ENCODE measurements at places on chromosomes 11 and 22. TPM values are rescaled to one million over a fixed set of nuclear protein-coding genes. Genes with fewer than 3 reads are reported as not detected.

The ISX gene
- not detected for polyA plus RNA-seq

GRCh38 chr11:134544095-134544815, 132.2 kb upstream of the B3GAT1 start:
- no peak for DNase-seq

The PHLDB1 gene
- 73.7 TPM for polyA plus RNA-seq

DNA sequence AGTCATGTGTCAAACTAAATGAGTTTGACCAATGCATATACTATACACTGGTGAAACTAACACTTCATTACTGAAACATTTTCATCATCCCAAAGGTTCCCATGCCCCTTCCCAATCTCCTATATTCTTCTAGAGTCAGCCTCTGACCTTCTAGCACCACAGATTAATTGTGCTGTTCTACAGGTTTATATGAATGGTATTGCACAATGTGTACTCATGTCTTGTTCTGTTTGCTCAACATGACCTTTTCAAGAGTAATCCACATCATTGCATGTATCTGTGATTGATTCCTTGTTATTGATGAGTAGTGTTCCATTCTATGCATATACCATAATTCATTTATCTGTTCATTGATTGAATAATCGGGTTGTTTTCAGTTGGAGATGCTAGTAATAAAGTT, 7.5 kb upstream of the OR8G1 start:
- no peak for DNase-seq

GRCh38 chr11:126105022-126105747, 42.5 kb upstream of the CDON start:
- DNase-seq, result no peak

The PGR gene
- polyA plus RNA-seq, result 6.1 TPM

GRCh38 chr11:37141707-37142106, 543.7 kb upstream of the RAG2 start:
- no peak for DNase-seq

- DNase-seq, result no peak
These were observed 34.4 kb downstream of the MPPED1 start for GRCh38 chr22:43446037-43446803.

DNA sequence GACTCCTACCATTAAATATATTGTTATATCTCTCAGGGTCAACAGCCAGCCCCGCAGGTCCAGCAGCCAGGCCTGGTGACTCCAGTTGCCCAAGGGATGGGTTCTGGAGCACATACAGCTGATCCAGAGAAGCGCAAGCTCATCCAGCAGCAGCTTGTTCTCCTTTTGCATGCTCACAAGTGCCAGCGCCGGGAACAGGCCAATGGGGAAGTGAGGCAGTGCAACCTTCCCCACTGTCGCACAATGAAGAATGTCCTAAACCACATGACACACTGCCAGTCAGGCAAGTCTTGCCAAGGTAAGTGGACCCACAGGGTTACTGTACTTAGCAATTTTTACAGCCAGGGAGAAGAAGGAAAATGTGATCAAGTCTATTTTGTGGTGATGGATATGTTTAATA, 35.1 kb downstream of the EP300 start:
- no peak for DNase-seq

GRCh38 chr11:76268498-76268897, 62.2 kb upstream of the WNT11 start:
- no peak for DNase-seq

GRCh38 chr11:114148013-114148382, 88.5 kb downstream of the ZBTB16 start:
- no peak for DNase-seq

DNA sequence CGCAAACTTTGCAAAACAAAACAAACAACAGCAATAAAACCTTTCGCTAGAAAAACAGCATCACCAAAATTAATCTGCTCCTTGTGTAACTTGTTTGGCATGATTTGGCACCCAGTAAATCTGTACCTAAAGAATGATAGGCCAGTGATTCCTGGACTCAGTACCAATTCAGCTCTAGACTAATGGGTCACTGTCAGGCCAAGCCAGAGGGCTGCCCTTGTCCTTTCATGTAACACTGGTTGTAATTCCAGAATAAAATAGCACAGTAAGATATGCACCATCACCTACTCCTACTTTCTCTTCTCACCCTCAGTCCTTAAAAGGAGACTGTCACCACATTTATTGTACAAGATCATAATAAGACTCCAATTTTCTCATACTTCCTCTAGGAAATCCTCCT, 341.6 kb upstream of the PITPNB start:
- DNase-seq, result no peak

GRCh38 chr11:128506999-128507611, 80.3 kb downstream of the ETS1 start:
- peak; percentile 68 for DNase-seq

- no peak for DNase-seq
These were observed 26.0 kb downstream of the DUSP8 start for GRCh38 chr11:1546077-1546535.

- no peak for DNase-seq
These were observed 438.1 kb downstream of the SOX6 start for GRCh38 chr11:15918212-15918611.

The RHOG gene
- 23.3 TPM for polyA plus RNA-seq

- no peak for DNase-seq
These were observed 81.1 kb downstream of the PIWIL3 start for GRCh38 chr22:24693379-24693778.

The EP300 gene
- 23.6 TPM for polyA plus RNA-seq

- DNase-seq, result no peak
These were observed 228.2 kb upstream of the BLID start for GRCh38 chr11:122344215-122344614.

The HBB gene
- 24.7 TPM for polyA plus RNA-seq

DNA sequence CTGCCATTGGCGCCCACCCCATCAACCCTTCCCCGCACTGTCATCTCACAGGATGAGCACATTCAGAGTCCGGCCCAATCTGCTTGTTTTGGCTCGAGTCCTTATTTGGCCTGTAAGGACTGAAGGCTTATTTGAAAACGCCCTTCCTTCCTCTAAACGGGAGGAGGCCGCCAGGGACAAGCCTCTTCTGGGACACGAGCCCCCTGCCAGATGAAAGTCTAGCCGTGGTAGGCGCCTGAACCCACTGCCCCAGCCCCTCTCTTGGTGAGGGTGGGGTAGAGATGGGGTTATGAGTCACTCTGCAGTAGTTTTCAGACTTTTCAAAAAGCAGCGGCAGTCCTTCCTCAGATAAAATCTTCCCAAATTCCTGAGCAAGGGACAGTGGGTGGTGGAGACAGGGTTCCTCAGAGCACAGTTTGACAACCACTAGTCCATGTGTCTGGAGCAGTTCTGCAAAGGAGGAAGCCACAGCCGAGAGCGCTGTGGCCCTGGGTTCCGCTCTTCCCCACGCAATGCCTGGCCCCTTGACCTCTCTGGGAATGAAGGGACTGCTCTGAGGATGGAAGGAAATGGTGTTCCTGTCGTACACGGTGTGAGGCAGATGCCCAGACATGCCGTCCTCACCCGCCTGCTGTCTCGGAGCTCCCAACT, 57.0 kb downstream of the MYH9 start:
- DNase-seq, result no peak

DNA sequence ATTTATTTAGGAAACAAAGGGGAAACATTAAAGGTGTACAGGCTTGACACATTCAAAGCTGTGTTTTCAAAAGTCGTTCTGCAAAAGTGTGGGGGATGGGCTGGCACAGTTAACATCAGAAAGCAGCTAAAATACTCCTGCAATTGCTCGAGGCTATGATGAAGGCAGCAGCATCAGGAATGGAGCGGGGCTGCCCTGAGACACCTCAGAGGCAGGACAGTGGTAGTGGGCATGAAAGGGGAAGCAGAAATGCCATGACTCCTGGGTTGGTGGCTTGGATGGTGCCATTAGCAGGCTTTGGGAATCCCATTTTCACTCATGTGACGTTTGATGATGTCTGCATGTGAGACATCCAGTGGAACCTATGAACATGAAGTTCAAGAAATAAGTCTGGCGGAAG, 646 bp downstream of the NCAPD3 start:
- DNase-seq, result no peak

GRCh38 chr11:16815047-16815767, 76.8 kb downstream of the C11orf58 start:
- DNase-seq, result peak; percentile 42

- peak; percentile 14 for DNase-seq
These were observed 72.7 kb downstream of the BRD1 start for GRCh38 chr22:49754696-49755630.

The THY1 gene
- 123 TPM for polyA plus RNA-seq

GRCh38 chr11:110505528-110506284, 76.0 kb downstream of the FDX1 start:
- DNase-seq, result no peak

DNA sequence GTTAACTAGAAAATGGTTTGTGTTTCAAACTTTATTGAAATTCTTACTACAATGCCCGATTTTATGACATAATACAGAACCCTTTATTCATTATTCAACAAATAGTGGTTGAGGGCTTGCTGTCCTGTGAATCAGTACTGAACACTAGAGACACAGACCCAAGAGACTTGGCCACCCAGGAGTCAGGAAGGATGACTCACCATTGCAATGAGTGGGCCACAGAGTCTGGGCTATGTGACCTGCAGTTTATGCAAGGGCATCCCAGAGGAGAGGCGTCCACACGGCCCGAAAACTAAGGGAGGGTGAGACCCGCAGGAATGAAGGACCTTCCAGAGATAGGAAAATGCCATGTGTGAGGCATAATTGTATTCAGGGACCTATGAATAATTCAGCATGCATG, 143.8 kb upstream of the DDI1 start:
- no peak for DNase-seq

GRCh38 chr11:69361048-69361447, 67.1 kb downstream of the MYEOV start:
- DNase-seq, result no peak

The GLB1L3 gene
- 0.07 TPM for polyA plus RNA-seq

DNA sequence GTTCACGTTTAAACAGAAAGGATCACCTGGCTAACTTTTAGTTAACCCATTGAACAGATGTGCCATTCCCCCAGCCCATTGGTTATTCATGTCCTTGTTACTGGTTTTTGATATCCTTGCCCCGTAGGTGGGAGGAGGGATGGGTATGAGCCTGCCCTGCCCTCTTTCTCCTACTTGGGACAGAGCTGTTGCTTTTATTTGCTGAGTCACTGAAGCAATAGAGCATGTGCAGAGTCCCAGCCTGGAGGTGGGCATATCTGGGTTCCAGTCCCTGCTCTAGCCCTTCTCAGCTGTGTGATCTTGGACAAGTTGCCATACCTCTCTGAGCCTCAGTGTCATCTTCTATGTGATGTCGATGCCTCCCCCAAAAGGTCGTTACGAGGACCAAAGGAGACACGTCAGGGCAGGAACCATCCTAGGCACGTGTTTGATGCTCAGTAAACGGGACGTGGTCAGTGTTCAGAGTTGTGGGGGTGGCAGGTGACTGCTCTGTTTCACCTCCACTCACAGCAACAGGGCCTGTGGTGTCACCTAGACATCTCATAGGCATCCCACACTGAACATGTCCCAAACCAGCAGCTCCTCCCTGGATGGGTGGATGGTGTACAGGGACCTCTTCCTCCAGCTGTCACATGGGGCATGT, 61.0 kb downstream of the BMAL1 start:
- no peak for DNase-seq

The CRYBB3 gene
- polyA plus RNA-seq, result not detected

- no peak for DNase-seq
These were observed 9.0 kb downstream of the TP53AIP1 start for GRCh38 chr11:128933481-128934178.

DNA sequence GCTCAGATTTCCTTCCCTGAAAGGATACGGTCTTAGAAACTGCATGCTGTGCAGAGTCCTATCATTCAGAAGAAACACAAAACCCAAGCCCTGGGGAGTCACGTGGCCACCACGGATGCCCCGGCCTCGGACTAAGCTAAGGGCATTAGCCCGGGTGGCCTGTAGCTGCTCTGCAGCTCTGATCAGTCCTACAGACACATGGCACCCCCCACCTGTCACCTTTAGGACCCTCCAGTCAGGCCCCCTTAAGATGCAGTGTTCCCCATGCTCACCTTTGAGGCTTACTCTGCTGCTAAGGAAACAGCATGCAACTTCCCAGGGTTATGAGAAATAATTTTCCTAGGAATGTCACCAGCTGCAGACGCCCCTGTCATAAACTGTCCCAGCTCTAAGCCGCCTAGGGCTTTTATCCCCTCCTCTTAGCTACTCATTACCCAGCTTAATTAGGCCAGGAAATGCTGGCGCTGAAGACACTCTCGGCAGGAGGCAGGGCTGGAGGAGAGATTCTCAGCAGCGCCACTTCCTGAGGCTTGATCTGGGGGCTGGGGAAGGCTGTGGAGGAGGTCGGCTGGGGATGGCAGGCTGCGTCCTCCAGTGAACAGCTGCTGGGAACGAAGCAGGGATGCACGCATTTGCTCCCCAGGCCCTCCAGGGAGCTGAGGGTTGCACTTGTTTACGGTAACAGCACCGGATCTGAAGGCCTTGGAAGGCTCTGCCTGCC, 47.2 kb upstream of the ADA2 start:
- DNase-seq, result peak; percentile 33

GRCh38 chr22:32625985-32626384, 151.4 kb downstream of the FBXO7 start:
- no peak for DNase-seq

DNA sequence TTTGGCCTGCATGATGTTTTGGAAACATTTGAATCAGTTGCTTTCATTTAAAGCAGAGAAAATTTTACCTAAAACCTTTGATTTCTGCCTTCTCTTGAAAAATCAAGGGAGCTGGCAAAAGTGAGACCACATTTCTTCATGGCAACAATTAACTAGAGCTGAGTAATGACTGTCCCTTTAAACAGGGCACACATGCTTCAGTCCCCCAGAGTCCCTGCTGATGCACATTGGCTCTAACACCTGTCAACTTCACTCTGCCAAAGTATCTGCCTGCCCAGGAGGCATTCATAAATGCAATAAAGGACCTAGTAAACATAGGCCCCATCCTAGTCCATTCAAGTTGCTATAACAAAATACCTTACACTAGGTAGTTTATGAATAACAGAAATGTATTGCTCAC, 87.1 kb upstream of the LDLRAD3 start:
- DNase-seq, result no peak

The ROM1 gene
- polyA plus RNA-seq, result 10.4 TPM

The SLC22A25 gene
- not detected for polyA plus RNA-seq
